ENCODE measurements at places on chromosomes 12 and 14.

GRCh38 chr12:51819736-51820525, 28.6 kb downstream of the FIGNL2 start:
- DNase-seq, result no peak

- peak; percentile 87 for DNase-seq
Observed at GRCh38 chr12:67630373-67631088, 18.0 kb upstream of the DYRK2 start.

GRCh38 chr14:105440554-105440900, 20.9 kb downstream of the MTA1 start:
- DNase-seq, result no peak

GRCh38 chr14:64734990-64735389, 30.8 kb downstream of the PLEKHG3 start:
- DNase-seq, result no peak

- DNase-seq, result no peak
Observed at GRCh38 chr12:89622115-89622514, 86.5 kb downstream of the ATP2B1 start.

DNA sequence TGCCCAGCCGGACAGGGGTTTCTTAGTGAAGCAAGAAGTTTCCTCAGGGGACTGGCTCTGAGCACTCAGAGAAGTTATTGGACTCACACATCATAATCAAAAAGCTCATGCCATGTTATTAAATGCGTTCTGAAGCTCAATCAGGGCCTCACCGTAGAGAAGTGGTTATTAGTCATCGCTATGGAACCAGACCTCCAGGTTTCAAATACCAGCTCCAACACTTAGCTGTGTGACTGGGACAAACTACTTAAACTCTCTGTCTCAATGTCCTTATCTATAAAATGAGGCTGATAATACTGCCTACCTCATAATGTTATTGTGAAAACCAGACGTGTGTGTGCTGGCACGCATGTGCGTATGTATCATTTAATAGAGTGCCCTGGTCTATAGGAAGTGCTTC, 7.3 kb downstream of the STAT6 start:
- no peak for DNase-seq

All from CD4-positive, alpha-beta T cell treated with Interleukin-15 for 4 hours (primary cell).